Large intestine (tissue), 12 donors: ENCODE measurements at places on chromosomes 1 and 21.

DNA sequence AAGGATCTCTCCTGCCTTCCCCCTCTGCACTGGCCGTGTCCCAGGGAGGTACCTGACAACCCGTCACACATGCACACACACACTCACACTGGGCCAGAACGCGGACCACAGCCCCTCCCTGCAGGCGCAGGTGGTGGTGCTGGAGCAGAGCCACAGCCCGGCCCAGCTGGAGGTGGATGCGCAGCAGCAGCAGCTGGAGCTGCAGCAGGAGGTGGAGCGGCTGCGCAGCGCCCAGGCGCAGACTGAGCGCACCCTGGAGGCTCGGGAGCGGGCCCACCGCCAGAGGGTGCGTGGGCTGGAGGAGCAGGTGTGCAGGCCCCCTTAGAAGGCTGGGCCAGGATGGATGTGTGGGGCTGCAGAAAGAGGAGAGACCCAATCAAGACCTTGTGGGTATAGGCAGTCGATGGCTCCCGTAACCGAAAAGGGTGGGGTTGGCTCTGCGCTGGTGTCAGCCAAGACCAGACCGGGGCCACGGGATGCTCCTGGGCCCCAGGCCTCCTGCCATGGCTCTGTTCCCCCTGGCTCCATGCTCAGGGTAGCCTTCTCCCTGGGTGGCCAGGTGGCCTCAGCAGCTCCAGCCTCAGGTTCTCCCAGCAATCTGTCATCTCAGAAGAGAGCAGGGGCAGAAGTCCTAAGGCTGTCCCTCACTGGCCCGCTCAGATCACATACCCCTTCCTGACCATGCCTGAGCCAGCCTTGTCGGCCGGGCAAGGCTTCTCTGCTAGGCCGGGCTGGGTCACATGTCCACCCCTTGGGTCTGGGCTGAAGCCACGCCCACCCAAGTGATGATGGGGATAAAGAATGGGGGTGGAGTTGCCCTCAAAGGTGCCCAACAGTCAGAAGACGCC, 8.9 kb downstream of the MFAP2 start:
- H3K36me3 ChIP-seq: peaks cover 35% of the 10 kb centered on the region
- DNase-seq: peak; percentile 26
- H3K4me1 ChIP-seq: peaks cover 6% of the 10 kb centered on the region
- H3K27ac ChIP-seq: no peak overlapping the region
- no peaks in the 10 kb centered on the region for H3K27me3 ChIP-seq

- H3K27me3 ChIP-seq: no peaks in the 10 kb centered on the region
- H3K36me3 ChIP-seq: no peaks in the 10 kb centered on the region
- no peak overlapping the region for H3K4me3 ChIP-seq
- peaks cover 6% of the 10 kb centered on the region for H3K4me1 ChIP-seq
- H3K27ac ChIP-seq: no peak overlapping the region
Observed at GRCh38 chr21:41865002-41865777, 14.0 kb downstream of the PRDM15 start.

DNA sequence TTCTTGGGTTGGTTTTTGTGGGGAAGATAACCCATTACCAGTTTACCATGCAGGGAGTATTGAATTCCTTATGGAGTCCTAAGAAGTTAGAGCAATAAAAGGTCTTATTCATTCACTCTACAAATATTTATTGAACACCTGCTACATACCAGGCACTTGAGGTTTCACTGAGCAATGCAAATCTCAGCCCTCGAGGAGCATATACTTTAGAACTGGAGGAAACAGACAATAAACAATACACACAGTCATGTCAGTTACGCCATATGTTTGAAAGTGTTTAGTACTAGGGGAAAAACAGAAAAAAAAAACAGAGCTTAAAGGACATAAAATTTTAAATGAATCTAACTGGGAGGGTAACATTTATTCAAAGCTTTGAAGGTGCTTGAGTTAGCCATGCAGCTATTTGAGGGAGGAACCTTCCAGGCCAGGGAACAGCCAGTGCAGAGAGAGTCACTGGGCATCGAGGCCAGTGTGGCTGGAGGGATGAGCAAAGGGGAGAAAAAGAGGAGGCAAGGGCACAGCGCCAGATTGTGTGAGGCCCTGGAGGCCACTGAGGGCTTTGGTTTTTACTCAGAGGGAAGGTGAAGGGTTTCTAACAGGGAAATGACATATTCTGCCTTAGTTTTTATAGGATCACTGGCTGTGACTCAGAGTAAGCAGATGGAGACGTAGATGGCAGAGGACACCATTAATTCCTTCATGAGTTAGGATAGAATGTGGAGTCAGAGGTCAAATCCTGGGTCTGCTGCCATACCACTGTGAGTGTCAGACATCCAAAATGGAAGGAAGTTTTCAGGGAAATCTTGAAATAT, 32.7 kb downstream of the C1orf21 start:
- no peak overlapping the region for H3K4me3 ChIP-seq
- no peaks in the 10 kb centered on the region for H3K27me3 ChIP-seq
- no peaks in the 10 kb centered on the region for H3K36me3 ChIP-seq
- no peak overlapping the region for H3K27ac ChIP-seq
- peaks cover 4% of the 10 kb centered on the region for H3K4me1 ChIP-seq

- H3K27me3 ChIP-seq: no peaks in the 10 kb centered on the region
- H3K27ac ChIP-seq: no peak overlapping the region
- H3K4me1 ChIP-seq: no peaks in the 10 kb centered on the region
- DNase-seq: no peak
- no peaks in the 10 kb centered on the region for H3K36me3 ChIP-seq
- no peak overlapping the region for H3K4me3 ChIP-seq
Observed at GRCh38 chr1:24491577-24492360, 10.9 kb upstream of the RCAN3 start.
